GM23248 (cell line): ENCODE measurements at places on chromosomes 1 and 21. TPM values are rescaled to one million over a fixed set of nuclear protein-coding genes. Genes with fewer than 3 reads are reported as not detected.

C1orf185 gene
- total RNA-seq = not detected in 2 replicates

LCE1B gene
- total RNA-seq = not detected in 2 replicates

DNASE2B gene
- total RNA-seq = not detected in 2 replicates

MAN1A2 gene
- total RNA-seq = 44.9 and 48.1 TPM in 2 replicates

CTTNBP2NL gene
- total RNA-seq = 19.2 and 24.3 TPM in 2 replicates

LINGO4 gene
- not detected in 2 replicates for total RNA-seq

SPRR1B gene
- not detected in 2 replicates for total RNA-seq

SELENON gene
- 45.3 and 49.7 TPM in 2 replicates for total RNA-seq

ZFP69 gene
- 1.9 and 2.9 TPM in 2 replicates for total RNA-seq

LCE6A gene
- total RNA-seq = not detected in 2 replicates

TMOD4 gene
- not detected in 2 replicates for total RNA-seq

CA6 gene
- total RNA-seq = not detected in 2 replicates

TAS1R1 gene
- total RNA-seq = not detected in 2 replicates

NTNG1 gene
- 14.4 and 14.7 TPM in 2 replicates for total RNA-seq

NCMAP gene
- total RNA-seq = not detected in 2 replicates

TMEM82 gene
- not detected in 2 replicates for total RNA-seq

MSH4 gene
- total RNA-seq = not detected in 2 replicates

ANXA9 gene
- not detected in 2 replicates for total RNA-seq

CRNN gene
- not detected in 2 replicates for total RNA-seq

AMY1C gene
- total RNA-seq = not detected in 2 replicates

OR14C36 gene
- not detected in 2 replicates for total RNA-seq

ZNF670 gene
- total RNA-seq = 1.4 and 4.6 TPM in 2 replicates

ZNF593OS gene
- not detected in 2 replicates for total RNA-seq

LAX1 gene
- total RNA-seq = 0.11 TPM in 1 of 2 replicates, not detected in the other

SEMA4A gene
- total RNA-seq = 1.1 TPM in 1 of 2 replicates, not detected in the other

SLC22A15 gene
- total RNA-seq = 14.7 and 15.0 TPM in 2 replicates

SH2D5 gene
- total RNA-seq = 1.0 and 1.4 TPM in 2 replicates

DNAI4 gene
- 7.3 and 9.9 TPM in 2 replicates for total RNA-seq

GPR3 gene
- total RNA-seq = 0.32 and 0.38 TPM in 2 replicates

DIO1 gene
- total RNA-seq = not detected in 2 replicates

GBP2 gene
- 5.4 and 9.3 TPM in 2 replicates for total RNA-seq

PLA2G2D gene
- total RNA-seq = not detected in 2 replicates

GJA5 gene
- total RNA-seq = 2.3 and 3.2 TPM in 2 replicates

SH2D2A gene
- total RNA-seq = not detected in 2 replicates

NHLH2 gene
- total RNA-seq = not detected in 2 replicates

NPHS2 gene
- total RNA-seq = not detected in 2 replicates

ASPM gene
- 17.2 and 21.4 TPM in 2 replicates for total RNA-seq

CD5L gene
- total RNA-seq = not detected in 2 replicates

SZT2 gene
- 12.6 and 23.8 TPM in 2 replicates for total RNA-seq

LDLRAD1 gene
- total RNA-seq = not detected in 2 replicates

KCTD3 gene
- 25.7 and 32.0 TPM in 2 replicates for total RNA-seq

TCHH gene
- 0.22 TPM in 1 of 2 replicates, not detected in the other for total RNA-seq

VWA5B1 gene
- not detected in 2 replicates for total RNA-seq

GPR37L1 gene
- not detected in 2 replicates for total RNA-seq

BTF3L4 gene
- total RNA-seq = 53.2 and 68.6 TPM in 2 replicates

CAMK1G gene
- total RNA-seq = 0.11 TPM in 1 of 2 replicates, not detected in the other
